ENCODE measurements at places on chromosomes 11 and 22.

GRCh38 chr11:99079576-99079975 is 58.8 kb downstream of the CNTN5 start:
- DNase-seq, result no peak

- DNase-seq, result no peak
Measured at GRCh38 chr11:12494699-12495098, 117.3 kb downstream of the PARVA start.

DNA sequence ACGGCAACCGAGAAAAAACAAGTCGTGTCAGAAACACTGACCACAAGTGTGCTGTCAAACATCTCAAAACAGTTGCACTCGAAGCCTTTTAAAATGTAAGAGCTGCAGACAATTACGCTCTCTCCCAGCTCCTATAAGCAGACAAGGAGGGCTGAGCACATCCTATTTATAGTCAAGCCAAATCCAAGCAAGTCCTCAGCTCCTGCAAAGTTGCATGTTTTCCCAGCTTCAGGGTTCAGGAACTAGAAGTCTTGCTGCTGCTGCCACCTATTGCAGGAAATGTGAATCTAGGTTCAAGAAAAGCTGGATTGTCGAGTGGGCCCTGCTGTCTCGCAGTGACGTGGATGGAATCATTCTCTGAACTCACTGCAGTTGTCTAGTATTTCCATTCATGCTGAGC is 15.5 kb downstream of the EFCAB6 start:
- DNase-seq, result peak; percentile 16

GRCh38 chr11:134358856-134359490 is 27.2 kb downstream of the GLB1L2 start:
- no peak for DNase-seq

- DNase-seq, result peak; percentile 59
Measured at GRCh38 chr11:130431331-130431773, 2.9 kb upstream of the ADAMTS8 start.
